ENCODE measurements at places on chromosomes 12 and 14. TPM values are rescaled to one million over a fixed set of nuclear protein-coding genes. Genes with fewer than 3 reads are reported as not detected.

The SLC2A14 gene
- total RNA-seq: 0.31 TPM

DNA sequence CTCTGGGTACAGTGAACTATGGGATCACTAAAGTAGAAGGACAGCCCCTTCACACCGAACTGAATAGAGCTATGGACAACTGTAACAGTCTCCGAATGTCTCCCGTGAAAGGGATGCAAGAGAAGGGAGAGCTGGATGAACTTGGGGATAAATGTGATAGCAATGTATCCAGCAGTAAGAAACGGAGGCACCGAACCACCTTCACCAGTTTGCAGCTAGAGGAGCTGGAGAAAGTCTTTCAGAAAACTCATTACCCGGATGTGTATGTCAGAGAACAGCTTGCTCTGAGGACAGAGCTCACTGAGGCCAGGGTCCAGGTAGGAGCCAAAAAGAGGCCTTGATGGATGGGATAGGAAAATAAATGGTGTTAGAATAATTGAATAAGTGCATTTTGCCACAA lies 3.5 kb downstream of the ALX1 start:
- no peak for DNase-seq

DNA sequence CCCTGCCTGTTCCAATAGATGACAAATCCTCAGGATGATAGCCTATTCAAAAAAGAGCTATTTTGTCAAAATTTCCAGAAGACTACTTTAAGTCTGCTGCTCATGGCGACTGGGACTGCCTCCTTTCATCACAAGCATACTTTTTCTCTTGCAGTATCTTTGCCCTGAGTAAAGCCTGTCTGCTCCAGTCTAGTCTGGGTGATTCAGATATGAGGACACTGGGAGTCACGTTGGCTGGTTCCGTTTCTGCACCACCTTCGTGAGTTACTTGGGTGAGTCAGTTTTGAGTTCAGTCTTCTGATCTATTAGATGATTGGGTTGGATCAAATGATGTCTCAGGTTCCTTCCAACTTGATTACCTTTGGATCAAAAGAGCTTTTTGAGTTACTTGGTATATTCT lies 301.3 kb upstream of the STXBP6 start:
- no peak for DNase-seq

DNA sequence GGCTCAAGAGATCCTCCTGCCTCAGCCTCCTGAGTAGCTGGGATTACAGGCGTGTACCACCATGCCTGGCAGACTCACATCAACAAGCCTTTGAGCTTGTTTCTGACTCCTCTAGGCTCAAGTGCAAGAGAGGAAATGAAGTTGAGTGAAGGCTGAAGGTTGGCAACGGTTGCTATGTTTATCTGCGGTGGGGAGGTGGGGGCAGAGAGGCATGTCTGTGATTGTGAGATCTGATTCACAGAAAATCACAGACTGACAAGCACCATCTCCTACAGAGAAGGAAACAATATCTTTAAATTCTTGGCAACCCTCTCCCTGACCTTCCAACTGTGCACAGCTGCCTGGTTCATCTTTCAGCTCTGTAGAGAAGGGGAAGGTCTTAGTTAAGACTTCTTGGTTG lies 22.1 kb upstream of the NINJ2 start:
- DNase-seq: no peak

The GPR132 gene
- 0.59 TPM for total RNA-seq

- no peak for DNase-seq
These were observed 92.1 kb downstream of the NINJ2 start for GRCh38 chr12:570921-571794.

The TAS2R46 gene
- 1.5 TPM for total RNA-seq

The LRRC10 gene
- not detected for total RNA-seq

GRCh38 chr12:21547437-21547836 lies 21.3 kb downstream of the SPX start:
- no peak for DNase-seq

- no peak for DNase-seq
These were observed 459.6 kb upstream of the RGS6 start for GRCh38 chr14:71472356-71473340.

- DNase-seq: no peak
These were observed 2.8 kb downstream of the NKX2-8 start for GRCh38 chr14:36579573-36580140.

DNA sequence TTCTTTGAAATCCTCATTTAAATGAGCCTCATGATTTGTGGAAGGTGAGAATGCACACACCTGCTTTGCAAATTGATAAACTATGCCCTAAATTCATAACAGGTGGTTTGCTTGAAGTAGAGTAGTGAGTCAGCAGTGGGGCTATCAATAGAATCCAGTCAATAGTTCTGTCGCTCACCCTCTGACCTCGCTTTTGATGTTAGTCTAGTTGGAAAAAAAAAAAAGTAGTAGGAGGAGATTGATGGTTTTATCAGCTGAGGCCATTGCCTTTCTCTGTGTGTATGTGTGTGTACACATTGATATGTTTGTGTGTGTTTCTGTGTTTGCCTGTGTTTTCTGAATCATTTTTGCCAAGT lies 267.3 kb downstream of the SNAPC1 start:
- DNase-seq: no peak

- no peak for DNase-seq
These were observed 66.9 kb downstream of the DNAH10 start for GRCh38 chr12:123828854-123829547.

GRCh38 chr14:65434216-65434850 lies 21.8 kb downstream of the FUT8 start:
- DNase-seq: no peak

DNA sequence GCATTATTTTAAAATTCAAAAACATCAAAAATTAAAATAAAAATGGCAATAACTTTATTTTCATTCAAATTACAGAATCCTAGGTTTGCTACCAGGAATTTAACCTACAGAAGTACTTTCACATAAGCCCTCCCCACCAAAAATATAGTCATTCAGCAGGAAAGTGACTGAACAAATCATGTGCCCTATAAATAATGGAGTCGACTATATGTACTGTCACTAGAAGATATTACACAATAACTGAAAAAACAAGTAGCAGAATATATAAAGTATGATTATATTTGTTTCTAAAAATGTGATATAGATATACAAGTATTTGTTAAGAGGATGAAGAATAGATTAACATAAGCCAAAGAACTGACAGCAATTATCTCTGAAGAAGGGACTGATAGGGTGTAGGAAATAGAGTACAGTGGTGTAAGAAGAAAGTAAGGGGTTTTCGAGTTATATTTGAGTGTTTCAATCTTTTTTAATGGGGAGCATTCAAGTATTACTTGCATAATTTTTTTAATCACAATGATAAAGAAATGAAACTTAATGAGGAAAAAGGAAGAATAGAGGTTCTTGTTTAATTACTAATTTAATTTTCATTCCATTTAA lies 7.9 kb downstream of the C2CD5 start:
- DNase-seq: no peak

- no peak for DNase-seq
These were observed 128.8 kb downstream of the ADGRD1 start for GRCh38 chr12:131082290-131083194.

The DIO2 gene
- 24.8 TPM for total RNA-seq

- no peak for DNase-seq
These were observed 173.2 kb downstream of the SLC35F4 start for GRCh38 chr14:57692671-57693070.

DNA sequence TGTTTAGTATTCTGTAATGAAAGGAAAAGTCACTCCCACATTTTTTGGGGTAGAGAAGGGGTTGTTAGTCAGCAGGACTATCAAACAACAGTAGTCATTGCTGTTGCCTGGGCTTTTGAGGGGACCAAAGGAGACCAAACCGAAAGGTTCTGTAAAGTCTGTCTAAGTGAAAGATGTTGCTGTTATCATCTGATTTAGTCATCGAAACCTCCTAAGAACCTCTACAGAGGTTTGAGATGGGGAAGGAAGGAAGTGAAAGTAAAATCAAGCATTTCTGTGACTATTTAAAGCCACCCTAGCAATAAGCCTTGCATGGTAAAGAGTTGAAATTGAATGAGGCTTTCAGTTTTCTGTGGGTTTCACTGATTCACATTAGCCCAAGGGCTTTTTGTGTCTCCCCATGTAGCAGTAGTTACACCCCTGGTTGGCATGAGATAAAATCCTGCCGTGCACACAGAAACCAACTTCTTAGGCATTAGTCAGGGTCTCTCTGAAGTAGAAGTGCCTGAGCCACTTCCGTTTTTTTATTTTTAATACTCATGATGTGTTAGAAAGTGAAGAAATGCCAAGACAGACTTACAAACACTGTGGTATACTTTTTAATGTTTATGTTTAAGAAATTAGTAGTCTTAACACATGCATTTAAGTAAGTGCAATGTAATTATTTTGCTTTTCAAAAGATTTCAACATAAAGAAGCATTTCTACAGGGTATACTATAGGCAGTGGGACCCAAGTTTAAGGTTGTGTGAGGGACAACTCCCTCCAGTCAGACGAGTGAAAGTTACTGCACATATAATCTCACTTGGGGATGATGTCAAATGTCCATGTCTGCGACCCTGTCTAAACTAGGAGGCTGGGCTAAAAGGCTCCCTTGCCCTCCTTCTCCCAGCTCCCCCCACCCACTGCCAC lies 50.4 kb downstream of the DYRK2 start:
- no peak for DNase-seq

The KRT6C gene
- not detected for total RNA-seq

DNA sequence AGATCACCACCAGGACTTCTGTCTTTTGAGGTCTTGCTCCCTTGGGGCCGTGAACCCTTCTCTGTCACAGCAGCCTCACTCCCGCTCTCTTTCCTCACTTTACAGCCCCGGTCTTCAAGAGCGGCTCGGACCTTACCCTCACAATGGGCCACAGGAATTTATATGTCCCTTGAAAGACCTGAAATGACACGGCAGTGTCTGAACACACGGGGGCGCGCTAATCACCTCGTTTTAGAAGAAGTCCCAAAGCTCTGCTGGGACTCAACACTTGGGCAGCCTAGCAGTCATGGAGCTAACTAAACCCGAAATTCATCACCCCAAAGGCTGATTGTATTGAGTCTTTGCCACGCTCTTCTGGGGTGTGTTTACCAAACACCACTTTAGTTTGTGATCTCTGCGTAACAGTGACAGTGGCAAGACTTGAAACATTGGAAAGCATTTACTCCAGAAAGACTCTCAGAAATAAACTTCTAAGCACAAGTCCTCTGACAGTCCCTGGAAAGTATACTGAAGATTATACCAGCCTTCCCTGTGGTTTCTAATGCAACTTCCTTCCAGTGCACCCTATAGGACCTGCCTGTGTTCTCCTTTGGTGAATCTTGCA lies 29.0 kb downstream of the SERPINA11 start:
- peak; percentile 61 for DNase-seq

DNA sequence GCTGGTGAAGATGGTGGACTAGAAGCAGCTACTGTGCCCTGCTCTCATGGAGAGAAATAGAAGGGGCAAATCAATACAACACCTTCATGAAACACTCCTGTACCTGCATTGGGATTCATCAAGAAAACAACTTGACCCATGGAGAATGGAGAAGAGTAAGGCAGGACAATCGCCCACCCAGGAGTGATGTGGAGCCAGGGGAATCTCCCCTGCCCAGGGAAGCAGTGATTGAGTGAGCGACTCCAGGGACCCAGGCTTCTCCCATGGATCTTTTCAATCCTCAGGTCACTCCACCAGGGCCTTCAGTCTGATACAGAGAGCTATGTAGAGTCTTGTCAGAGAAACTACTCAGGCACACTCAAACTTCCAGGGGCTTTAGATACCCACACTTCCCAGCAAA lies 161.9 kb upstream of the DYRK2 start:
- DNase-seq: no peak

DNA sequence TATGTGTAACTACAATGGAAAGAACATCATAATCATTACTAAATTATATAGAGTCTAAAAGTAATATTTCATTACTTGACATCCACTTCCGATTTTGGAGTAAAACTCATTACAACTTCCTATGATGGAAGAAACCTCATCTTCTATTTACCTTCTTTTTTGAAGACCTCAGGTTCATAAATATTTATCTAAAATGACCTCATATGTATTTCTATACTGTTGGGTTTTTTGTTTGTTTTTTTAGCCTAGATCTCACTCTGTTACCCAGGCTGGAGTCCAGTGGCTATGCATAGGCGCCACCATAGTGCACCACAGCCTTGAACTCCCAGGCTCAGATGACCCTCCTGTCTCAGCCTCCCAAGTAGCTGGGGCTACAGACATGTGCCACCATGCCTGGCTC lies 39.9 kb upstream of the BMAL2 start:
- no peak for DNase-seq

The DNAI7 gene
- total RNA-seq: 9.9 TPM

The PARP2 gene
- total RNA-seq: 48.4 TPM

- DNase-seq: no peak
These were observed 90.1 kb upstream of the KCNA1 start for GRCh38 chr12:4819654-4820053.

The CYP27B1 gene
- total RNA-seq: 0.21 TPM

DNA sequence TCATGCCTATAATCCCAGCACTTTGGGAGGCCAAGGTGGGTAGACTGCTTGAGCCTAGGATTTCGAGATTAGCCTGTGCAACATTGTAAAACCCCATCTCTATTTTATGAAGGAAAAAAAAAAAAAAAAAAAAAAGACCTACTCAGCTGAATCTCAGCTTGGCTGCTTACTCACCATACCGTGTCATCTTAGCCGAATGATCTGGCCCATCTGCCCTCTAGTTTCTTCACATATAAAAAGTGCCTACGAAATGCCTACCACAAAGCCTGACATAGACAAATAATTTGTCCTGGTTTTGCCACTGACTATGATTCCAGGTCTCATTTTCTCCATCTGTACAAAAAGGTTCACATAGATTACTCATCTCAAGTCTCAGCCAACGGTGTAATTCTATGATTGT lies 10.1 kb downstream of the DIABLO start:
- no peak for DNase-seq

DNA sequence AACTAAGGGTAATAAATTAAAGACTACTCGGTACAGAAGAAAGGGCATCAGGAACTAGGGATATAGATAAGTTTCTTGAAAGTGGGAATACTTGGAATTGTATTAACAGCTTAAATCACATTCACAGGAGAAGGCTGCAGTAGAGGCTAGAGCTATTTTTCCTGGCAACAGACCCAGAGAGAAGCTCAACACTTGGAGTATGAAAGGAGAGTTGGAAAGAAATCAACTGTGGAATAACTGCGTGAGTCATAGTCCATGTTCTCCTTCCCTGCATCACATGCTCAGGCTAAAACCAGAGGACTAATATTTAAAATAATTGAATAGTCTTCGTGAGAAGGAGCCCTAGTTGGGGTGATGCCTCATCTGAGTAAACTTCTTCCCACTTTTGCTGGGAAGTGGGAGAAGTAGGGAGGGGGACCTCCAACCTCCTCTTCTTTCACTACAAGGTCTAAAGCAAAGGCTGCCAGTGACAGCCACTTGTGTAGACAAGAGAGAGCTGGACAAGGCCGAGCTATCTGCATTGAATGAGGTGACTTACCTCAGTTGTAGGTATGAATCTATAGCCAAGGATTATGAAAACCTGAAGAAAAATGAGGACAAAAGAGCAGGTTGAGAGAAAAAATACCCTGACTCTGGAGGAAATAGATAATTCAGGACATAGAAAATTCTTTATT lies 32.7 kb downstream of the DYRK2 start:
- DNase-seq: no peak

The MANSC4 gene
- total RNA-seq: not detected

- no peak for DNase-seq
These were observed 1019.2 kb downstream of the BCL11B start for GRCh38 chr14:98252820-98253219.
